Myocyte (in vitro differentiated cells): ENCODE measurements at places on chromosomes 5 and 9.
A peak's percentile ranks its signal among the peaks of the same experiment; 100 is the strongest.

DNA sequence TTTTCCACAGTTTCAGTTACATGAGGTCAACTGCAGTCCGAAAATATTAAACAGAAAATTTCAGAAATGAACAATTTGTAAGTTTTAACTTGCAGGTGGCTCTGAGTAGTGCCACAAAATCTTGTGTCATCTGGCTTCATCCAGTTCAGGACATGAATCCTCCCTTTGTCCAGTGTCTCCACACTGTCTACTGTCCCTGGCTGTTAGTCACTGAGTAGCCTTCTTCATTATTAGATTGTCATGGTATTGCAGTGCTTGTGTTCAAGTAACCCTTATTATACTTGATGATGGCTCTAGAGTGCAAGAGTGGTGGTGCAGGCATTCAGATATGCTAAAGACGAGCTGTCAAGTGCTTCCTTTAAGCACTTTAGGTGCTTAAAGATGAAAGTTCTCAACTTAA, 65.3 kb downstream of the CFAP95 start:
- DNase-seq = no peak

DNA sequence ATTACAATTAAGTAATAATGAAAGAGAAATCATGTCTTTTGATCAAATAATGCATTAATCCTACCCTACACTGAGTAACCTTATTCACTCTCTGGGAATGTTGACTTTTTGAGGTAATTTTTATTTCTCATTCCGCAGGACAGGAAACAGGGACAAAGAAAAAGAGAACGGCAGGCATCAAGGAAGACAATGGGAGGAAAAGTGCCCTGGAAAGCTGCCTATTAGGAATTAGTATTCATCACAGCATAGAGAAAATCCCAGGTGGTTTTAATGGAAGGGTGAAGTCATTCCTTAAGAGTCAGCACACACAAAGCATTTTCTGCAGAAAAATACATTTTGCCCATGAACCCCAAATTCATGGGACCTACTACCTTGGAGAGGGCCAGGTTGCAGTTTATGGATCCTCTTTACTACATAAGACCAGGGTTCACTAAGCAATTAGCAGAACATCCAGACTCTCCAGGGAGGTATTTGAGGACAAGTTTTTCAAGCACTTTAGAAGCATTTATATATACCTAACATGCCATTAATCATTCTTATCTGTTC, 9.4 kb downstream of the FSTL4 start:
- DNase-seq = no peak

- DNase-seq = peak; percentile 5
These were observed 69.7 kb upstream of the TNPO1 start for GRCh38 chr5:72746736-72747135.

GRCh38 chr9:86733929-86734328, 213.4 kb downstream of the GAS1 start:
- DNase-seq = no peak

GRCh38 chr9:6956879-6957278, 199.1 kb downstream of the KDM4C start:
- peak; percentile 17 for DNase-seq

DNA sequence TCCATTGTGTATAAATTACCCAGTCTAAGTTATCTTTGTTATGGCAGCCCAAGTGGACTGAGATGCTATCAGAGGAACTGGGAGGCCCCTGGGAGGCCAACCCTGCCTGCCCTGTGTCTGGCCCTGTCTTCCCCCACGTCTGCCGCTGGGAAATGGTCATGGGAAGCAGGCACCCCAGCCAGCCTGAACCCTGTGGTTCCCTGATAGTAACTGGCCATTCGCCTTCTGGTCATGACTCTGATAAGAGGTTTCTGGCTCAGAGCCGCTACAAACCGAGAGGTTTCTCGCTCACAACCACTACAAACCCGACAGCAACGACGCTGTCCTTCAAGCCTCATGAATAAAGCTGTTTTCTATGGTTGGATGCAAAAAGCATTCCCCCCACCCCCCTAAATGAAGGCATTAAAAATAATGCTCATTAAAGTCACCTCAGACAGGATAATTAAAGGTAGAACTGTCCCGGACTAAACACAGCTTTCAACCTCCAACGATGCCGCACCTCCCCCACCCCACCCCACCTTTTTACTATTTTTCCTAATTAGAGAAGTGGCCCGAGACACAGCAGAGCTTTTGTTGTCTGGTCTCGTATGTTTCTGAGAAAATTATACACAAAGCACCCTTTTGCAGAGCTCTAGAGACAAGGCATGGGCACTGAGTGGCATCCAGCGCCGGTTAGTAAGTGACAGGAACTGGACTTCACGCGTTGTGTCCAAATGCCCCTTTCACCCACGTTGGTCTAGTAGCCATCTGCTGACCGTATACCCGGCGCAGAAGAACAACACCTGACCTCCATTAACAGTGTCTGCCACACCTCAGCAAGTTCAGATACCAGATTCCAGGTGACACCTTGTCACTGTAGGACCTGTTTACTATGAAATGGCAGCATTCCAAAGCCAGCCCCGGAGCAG, 140.8 kb downstream of the COL23A1 start:
- no peak for DNase-seq

DNA sequence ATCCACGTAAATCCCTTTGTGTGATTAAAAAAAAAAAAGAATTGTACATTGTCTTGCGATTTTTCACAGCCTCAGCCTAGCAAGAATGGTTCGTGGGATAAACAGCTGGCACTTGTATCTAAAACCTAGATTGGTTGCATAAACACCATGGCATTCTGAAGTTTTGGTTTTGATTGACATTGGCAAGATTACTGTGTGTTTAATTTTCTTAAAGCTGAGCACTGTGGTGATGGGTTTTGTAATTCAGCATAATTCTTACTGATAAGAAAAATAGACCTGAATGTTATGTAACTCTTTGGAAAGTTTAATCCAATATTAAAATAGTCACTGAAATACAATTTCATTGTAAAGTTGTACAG, 23.4 kb upstream of the ANKRD18A start:
- no peak for DNase-seq

GRCh38 chr5:121038438-121038837, 574.3 kb downstream of the PRR16 start:
- no peak for DNase-seq

GRCh38 chr9:133340256-133340655, 4.3 kb upstream of the SURF6 start:
- no peak for DNase-seq

DNA sequence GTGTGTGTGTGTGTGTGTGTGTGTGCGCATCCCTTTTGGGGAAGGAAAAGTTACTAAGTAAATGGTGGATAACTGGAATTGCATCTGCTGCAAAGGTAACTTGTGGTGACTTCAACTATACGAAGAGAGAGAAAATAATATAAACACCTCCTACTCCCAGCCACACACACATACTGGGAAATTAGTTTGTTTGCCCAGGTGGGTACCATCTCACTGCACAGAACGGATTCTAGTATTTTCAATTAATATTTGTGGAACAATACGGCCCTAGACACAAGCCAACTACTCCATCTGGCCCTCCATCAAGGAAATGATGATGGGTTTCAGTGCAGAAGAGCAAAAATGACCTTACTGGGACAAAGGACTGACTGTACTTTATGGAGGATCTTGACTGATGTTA, 32.2 kb upstream of the TXN start:
- no peak for DNase-seq

- no peak for DNase-seq
These were observed 484.6 kb upstream of the PIK3R1 start for GRCh38 chr5:67730917-67731474.
